Activated CD4-positive, alpha-beta T cell treated with anti-CD3 and anti-CD28 coated beads, Interleukin-2, amount 50 U/mL, for 24 hours (primary cell): ENCODE measurements at places on chromosomes 13 and 19.

DNA sequence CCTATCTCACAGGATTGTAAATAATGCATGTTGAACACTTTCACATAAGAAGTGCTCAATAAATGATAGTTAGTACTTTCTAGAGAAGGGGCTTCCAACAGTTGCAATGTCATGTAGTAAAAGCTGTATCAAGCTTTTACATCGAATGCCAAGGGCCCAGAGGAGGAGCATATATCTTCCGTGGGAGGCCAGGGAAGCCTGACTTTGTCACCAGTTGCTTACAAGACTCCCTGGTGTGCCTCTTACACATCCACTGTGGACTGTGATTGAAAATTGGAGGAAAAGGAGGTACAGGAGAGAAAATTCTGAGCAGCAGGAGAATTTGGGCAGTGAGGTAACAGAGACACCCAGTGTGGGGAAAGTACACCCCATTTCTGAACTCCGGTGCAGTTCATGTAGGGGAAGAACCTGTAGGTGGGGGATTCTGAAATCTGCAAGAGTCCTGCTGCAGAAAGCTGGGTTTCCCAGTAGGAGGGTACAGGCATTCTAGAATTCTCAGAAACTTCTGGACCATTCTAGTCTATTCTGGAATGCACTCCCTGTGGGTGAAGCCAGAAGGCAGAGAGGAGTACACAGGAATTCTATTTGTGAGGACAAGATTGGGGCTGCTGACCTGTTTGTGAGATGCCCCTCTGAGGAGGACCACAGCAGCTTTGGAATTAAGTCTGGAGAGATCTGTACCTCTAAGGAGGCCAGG is 54.0 kb downstream of the ALOX5AP start:
- DNase-seq, result no peak

- no peak for DNase-seq
These were observed 133.2 kb downstream of the VWA8 start for GRCh38 chr13:41827507-41828213.

- no peak for DNase-seq
These were observed 197.0 kb downstream of the COL4A1 start for GRCh38 chr13:110109910-110110309.

- no peak for DNase-seq
These were observed 136.1 kb upstream of the IRS2 start for GRCh38 chr13:109922518-109922917.

GRCh38 chr13:23922005-23922932 is 25.0 kb upstream of the C1QTNF9B start:
- no peak for DNase-seq

- no peak for DNase-seq
These were observed 111.2 kb upstream of the SGCG start for GRCh38 chr13:23069566-23069965.

DNA sequence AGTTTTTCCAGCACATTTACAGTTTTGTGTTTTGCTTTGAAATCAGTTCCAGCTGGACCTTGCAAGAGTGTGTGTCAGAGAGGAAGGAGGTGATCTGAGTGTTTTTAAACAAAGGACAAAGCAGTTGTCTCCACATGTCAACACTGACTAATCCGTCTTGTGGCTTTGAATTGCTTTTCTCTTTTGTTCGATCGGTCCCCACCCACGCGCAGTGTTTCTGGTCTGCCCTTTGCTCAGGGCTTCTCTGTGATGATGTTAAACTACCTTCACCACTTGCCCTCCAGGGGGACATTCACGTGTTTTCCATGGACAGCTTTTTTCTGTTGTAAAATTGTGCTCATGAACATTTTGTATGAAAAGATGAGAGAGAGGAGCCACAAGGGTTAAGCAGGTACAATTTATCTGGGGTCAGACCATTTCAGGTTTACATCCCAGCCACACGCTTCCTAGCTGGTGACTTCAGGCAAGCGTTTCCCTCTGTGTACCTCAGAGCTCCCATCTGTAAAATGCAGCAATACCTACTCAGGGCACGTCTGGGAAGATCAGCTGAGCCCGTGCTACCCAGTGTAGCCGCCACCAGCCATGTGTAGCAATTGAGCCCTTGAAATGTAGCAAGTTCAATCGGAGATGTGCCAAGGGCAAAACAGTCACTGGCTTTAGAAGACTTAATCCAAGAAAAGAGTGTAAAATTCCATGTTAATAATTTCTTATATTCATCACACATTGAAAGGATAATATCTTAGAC is 13.5 kb upstream of the PLA2G4C start:
- peak; percentile 9 for DNase-seq

DNA sequence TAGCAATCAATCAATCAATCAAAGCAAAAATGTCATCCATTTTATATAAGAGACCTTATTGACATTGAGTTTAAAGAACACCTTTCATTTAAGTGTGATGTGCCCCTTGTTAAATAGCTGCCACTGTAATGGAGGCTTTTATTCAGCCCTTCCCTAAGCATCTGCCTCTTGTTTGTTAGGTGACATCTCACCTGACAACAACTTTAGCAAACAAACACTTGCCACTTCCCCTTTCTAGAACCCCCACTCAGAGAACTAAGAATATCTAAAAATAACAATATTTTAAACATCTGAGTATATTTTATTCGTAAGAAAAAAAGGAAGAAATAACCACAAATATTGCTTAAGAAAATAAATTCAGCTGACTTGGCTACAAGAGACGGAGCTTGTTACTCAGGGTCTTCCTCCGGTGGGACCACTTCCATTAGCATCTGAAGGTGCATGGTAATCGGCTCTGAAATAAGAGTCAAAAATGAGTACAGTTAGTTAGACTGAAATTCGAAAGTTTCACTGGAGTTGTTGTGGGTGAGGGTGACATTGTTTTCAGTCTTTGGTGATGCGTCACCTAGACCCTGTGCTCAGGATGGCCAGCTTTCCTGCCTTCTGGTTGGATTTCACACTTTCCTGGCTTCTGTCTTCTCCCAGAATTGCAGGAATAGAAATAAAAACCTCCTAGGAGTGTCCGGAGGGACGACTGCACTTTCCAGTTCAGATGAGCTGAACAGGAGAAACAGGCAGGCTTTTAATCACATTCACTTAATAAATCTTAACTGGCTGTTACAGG is 39.1 kb downstream of the SLC7A9 start:
- no peak for DNase-seq

- no peak for DNase-seq
These were observed 33.0 kb upstream of the SGCG start for GRCh38 chr13:23147827-23148226.

GRCh38 chr13:45925151-45925550 is 73.6 kb upstream of the SIAH3 start:
- DNase-seq, result no peak

DNA sequence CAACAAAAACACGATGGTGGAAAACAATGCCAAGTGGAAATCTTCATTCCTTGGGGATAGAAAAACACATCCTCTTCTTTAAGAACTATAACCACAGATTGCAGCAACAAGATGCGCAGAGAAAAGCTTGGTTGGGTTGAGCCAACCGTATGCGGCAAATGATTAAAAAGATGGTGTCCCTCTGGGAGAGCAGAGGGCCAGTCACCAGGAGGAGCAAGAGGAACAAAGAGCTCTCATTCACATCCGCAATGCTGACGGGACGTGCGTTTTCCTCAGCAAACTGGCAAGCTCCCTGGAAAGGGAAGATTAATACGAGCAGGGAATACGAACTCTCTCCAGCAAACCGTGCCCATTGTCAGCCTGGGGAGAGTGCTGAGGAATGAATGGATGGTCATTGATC is 141.6 kb downstream of the KATNAL1 start:
- DNase-seq, result no peak

DNA sequence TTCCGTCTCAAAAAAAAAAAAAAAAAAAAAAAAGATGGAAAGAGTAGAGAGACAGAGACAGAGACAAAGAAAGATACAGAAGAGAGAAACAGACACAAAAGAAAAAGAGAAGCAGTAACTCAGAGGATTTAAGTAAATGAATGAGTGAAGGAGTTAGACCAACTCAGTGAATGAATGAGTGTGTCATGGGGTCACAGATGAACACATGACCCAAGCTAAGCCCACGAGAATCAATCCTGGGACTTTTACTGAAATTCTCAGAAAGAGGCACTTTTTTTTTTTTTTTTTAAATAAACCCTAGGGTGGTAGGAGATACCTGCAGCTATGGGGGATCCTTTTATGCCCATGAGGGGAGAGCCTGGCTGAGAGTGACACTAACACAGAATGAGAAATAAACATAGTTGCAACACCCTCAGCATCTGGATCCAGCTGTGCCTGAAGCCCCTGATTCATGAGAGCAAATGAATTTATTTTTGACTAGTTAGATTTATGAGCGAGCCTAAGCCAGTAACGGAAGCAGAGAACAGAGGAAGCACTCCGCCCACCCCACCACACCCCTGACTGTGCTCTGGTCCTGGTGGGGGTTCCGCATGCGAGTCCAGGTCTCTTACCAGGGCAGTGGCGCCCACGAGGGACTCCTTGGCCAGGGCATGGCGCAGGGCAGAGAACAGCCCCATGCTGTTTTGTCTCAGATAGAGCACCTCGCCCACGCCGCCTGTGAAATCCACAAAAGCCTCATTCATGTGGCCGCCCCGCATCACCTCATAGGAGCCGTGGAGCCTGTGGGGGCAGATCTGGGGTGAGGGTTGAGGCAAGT is 4.6 kb downstream of the CAPN12 start:
- DNase-seq, result no peak

DNA sequence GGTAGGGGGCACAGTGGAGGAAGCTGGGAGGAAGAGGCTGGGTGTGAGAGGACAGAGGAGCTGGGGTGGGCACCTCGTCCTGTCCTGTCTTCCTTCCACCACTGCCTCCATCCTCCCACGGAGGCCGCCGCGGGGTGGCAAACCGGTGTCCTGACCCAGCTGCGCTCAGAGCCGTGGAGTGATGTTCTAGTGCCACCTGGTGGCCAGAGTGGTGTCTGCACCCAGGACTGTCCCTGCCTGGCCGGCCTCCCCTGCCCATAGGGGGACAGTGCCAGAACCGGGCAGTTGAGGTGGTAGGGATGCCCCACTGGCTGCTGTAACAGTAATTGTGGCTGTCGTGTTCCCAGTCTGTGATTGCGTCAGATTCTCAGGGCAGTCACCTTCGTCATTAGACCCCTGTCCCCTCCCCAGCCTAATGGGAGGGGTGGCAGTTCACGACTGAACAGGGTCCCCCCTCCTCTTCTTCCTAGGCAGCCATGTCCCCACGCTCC is 11.1 kb upstream of the ARRDC2 start:
- DNase-seq, result peak; percentile 80

- no peak for DNase-seq
These were observed 187.9 kb downstream of the KATNAL1 start for GRCh38 chr13:30119476-30119875.

DNA sequence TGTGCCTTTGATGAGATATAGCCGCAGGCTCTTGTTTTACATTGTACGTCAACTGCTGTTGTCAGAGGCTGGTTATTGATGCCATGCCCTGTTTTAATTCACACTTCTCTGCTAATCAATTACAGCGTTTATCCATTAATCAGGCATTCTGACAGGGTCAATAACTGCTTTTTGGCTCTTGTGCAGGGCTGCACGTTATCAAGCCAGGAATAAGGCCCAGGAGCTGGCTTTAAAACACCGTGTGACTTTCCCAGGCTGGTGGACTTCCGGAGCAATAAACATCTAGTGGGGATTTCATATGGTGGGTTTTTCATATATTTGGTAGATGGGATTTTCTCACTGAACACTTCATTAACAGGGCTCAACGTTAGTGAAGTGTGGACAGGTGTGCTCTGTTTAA is 221.7 kb downstream of the TM9SF2 start:
- no peak for DNase-seq

DNA sequence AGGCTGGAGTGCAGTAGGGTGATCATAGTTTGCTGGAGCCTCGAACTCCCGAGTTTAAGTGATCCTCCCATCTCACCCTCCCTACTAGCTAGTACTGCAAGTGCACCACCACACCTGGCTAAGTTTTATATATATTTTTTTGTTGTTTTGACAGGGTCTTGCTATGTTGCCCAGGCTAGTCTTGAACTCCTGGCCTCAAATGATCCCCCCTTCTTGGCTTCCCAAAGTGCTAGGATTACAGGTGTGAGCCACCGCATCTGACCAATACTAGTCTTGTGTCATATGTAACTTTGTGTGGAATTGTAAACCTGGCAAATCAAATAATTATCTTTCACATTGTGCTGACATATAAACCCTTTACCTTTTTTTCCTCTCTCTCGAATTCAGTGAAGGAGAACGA is 10.2 kb downstream of the HNRNPM start:
- DNase-seq, result no peak

- DNase-seq, result no peak
These were observed 1009.1 kb upstream of the SPRY2 start for GRCh38 chr13:81350056-81350455.

DNA sequence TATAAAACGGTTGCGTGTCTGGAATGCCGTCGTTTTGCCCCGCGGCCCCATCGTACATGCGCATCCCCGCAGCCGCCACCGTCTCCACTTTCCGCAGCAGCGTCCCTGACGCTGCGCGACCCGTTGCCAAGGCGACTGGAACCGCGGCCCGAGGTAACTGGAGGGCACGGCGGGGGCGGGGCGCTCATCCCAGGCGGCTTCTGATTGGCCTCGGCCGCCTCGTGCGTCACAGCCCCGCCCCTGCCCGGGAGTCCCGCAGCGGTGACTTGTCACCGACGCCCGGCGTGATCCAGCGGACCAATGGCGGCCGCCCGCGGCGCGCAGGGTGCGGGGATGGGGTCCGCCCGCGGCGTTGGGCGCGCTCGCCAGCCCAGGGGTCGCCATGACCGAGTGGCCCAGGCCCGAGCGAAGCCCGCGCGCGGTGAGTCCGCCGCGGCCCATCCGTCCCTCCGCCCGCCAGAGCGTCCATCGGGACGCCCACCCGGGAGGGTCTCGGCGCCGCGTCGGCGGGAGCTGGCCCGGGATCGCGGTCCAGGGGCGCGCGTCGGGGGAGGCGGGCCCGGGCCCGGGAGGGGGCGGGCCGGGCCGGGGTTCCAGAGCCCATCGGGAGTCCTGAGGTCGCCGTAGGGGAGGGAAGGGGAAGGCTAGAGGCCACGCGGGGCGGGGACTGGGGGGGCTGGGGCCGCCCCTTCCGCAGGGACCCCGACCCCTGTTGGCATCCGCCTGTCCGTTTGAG is at the start of gene ZSCAN1:
ZSCAN1 (plus strand) TSS at position 285 of the 736 bp plus-strand sequence. CDS start 3,812 bp downstream, outside the sequence.
- DNase-seq, result no peak

DNA sequence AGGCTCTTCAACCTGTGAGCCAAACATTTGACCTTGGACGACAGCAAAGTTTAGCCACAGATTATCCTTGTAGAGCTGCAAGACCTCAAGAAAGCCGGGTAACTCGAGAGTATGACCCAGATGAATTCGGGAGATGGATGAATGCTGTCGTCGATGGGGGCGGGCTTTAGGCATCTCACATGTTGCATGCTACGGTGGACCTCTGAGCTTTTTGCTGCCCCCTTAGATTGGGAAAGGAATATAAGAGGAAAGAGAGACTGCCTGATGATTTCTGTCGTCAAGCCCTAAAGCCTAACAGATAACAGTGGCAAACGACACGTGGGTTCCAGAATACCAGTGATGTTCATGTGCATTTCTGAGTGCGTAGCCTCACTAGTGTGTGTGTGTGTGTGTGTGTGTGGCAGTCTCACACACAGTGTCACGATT is 730 bp upstream of the ABCC4 start:
- no peak for DNase-seq

- DNase-seq, result no peak
These were observed 175.1 kb downstream of the ITGBL1 start for GRCh38 chr13:101627556-101627943.

GRCh38 chr19:15248648-15249527 is 16.6 kb upstream of the EPHX3 start:
- DNase-seq, result no peak

- DNase-seq, result no peak
These were observed 1.2 kb upstream of the SLC27A1 start for GRCh38 chr19:17469092-17469480.

- no peak for DNase-seq
These were observed 857 bp downstream of the IER2 start for GRCh38 chr19:13150931-13151604.

- DNase-seq, result no peak
These were observed 51.3 kb downstream of the OR10H4 start for GRCh38 chr19:16000024-16000663.
